Fibroblast of skin of right biceps (primary cell): ENCODE measurements at places on chromosomes 11 and 22.
A peak's percentile ranks its signal among the peaks of the same experiment; 100 is the strongest.

- peak; percentile 73 for DNase-seq
Measured at GRCh38 chr22:23767673-23768548, at the start of gene CHCHD10. Gene CHCHD10 (minus strand): TSS chr22:23767972. CDS start chr22:23767874, 98 bp downstream.

DNA sequence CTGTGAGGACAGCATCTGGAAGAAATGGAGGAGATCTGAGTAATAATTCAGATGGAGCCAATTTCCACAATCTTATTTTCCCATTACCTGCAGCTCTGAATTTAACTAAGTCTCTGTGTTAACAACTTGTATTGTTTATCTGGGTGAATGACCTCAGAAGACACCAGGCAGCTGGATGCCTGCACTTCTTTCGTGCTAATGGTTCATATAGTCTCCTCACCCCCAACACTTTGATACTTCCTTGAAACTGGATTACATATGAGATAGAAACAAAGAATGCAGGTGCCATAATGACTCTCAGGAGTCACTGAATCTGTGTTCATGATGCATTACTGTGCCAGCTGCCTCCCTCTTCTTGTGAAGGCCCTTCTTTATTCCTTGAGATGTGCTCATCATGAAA lies 125.6 kb upstream of the VPREB1 start:
- DNase-seq, result no peak

DNA sequence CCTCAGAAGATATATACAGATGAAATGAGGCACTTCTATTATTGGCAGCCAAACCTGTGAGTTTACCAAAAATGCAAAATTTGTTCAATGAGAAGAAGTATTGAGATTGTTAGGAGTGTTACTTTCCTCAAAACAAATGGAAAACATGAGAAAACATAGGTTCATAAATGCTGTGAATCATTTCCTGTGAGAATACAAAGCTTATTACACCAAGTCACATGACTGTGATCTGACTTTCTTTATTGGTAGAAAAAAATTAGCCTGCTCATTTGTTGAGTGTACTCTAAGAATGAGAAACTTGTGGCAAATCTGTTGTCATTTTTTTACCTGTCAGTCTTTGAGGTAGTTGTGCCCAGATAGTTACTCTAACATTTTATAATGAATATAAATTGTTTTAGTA lies 215.1 kb downstream of the TMEM135 start:
- no peak for DNase-seq

DNA sequence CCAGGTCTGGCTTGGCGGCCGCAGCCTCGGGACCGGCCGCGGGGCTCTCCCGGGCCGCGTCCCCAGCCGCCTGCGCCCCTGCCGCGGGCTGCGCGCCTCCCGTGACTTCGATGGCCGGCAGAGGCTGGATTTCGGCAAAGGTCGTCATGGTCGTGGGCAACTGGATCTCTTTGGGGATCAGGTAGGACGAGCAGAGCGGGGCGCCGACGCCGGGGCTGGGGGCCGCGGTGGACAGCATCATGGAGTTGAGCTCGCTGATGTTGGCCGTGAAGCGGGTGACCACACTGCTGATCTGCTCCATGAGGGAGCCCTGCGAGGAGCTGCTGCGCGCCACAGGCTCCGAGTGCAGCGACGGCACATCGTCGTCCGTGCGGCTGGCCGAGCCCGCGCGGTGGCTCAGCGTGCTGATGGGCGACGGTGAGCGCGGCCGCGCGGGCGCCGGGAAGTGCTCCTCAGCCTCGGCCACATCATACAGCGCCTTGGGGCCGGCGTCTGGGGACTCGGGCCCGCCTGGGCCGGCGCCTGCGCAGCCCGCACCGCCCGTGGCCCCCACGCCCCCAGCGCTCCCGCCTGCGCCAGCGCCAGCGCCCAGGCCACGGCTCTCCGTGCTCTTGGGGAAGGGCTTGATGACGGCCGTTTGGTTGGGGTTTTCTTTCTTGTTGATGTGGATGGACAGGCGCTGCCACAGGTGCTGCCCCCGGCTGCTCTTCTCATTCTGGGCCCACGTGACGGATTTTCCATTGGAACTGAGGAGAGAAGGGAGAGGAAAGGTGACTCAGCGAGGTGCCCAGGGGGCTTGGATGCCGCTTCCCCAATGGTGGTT lies 171.4 kb upstream of the CTSC start:
- DNase-seq, result peak; percentile 47
